ENCODE measurements at places on chromosomes 5 and 9.

GRCh38 chr9:93002700-93003099 is 55.4 kb downstream of the FGD3 start:
- no peak for DNase-seq

DNA sequence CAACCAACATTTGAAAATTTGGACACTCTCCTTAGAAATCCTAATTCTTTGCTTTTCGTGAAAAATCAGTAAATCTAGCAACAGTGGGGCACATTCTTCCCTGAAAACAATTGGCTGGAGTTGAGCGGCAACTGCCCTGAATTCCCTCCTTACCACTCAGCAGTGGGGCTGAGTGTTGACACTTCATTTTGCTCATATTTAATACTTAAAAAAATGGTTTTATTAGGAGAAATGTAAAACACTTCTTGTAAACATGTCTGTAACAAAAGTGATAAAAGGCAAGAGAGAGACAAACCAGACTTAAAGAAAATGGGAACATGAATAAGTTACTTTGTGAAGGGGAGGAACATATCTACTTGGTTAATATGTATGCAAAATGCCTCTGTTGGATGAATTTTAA is 193.5 kb downstream of the CNTLN start:
- no peak for DNase-seq

- no peak for DNase-seq
Measured at GRCh38 chr9:101176384-101176783, 147.9 kb downstream of the PLPPR1 start.

- no peak for DNase-seq
Measured at GRCh38 chr9:78273761-78274160, 23.2 kb upstream of the PSAT1 start.

Data from HAP-1 (cell line).